ENCODE measurements at places on chromosomes 7 and 10.
A peak's percentile ranks its signal among the peaks of the same experiment; 100 is the strongest.

DNA sequence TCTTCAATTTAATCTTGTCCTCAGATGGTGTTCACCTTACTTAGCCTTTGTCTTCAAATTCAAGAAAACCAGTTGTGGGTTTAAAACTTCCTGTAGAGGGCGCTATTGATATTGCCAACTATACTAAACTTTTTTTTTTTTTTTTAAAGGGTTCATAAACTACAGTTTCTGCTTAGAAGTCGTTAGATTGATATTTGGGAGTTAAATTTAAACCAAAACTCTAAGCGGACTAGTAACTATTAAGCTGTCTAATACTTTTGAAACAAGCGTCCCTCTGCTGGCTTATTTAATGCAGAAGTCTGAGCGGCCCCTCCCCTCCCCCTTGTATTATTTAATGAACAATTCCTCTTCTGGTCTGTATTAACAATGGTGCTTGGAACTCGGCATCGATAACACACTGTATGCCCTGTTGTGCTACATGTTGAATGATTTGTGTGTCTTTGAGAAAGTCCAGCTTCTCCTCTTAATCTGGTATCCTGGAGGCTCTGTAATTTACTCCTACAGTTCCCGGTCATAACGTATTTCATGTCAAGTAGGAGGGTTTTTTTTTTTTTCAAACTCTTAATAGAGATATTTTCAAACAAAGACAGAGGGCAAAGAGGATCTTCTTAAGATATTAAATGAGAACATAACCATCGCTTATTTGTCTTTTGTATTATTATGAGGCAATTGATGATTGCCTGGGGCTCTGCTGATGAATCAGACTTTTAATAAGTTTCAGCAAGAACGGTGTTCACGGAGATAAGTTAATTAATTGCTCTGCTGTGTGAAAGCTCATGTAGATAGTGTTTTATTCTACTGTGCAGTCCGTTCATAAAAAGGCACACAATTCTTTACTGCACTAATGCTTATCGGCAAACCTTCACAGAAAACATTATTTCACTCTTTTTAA, 22.6 kb upstream of the CREB5 start:
- peak; percentile 81 for DNase-seq

- peak; percentile 55 for DNase-seq
Measured at GRCh38 chr10:102814873-102815661, 22.1 kb downstream of the CYP17A1 start.

- no peak for DNase-seq
Measured at GRCh38 chr10:46272863-46273415, 13.9 kb upstream of the ANTXRL start.

DNA sequence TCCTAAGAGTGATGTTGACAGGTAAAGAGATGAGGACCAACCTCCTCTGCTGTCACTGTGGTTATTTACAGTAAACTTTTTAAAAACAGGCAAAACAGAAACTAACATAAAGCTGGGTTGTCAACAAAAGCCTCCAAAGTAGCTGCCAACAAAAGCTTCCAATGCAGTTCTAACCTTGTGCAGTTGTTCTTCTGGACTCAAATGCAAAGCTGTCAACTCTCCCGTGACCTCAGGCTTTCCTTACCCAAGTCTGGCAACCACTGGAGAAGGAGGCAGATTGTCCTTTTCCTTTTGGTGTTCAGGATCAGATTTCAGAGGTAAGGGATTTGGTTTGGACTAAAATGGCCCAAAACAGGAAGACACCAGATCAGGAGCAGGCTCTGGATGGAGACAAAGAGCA, 63.1 kb downstream of the DLG5 start:
- no peak for DNase-seq

- DNase-seq = no peak
Measured at GRCh38 chr7:42082144-42082543, 154.9 kb downstream of the GLI3 start.

GRCh38 chr7:148611692-148612091, 21.1 kb downstream of the C7orf33 start:
- no peak for DNase-seq

DNA sequence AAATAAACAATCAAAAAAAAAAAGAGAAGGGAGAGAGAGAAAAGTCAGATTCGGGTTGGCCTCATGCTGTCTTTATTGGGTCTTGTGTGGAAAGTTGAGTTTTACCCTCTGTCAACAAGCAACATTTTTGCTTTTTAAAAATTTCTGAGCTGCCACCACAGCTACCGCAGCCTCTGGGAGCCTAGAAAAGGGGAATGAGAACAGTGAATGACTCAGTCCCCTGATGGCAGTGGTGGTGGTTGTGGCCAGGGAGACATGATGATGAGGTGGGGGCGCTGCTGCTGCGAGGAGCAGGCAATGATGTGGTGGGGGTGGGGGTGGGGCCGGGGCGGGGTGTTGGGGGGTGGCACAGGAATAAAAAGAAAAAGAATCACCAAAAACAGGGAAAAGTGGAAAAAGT, 20.0 kb upstream of the CREB3L2 start:
- peak; percentile 52 for DNase-seq

- no peak for DNase-seq
Measured at GRCh38 chr7:44066111-44066460, 719 bp upstream of the PGAM2 start.
